ENCODE measurements at places on chromosomes 13 and 19.

- no peak for DNase-seq
These were observed 27.5 kb downstream of the VRK3 start for GRCh38 chr19:49997709-49998108.

DNA sequence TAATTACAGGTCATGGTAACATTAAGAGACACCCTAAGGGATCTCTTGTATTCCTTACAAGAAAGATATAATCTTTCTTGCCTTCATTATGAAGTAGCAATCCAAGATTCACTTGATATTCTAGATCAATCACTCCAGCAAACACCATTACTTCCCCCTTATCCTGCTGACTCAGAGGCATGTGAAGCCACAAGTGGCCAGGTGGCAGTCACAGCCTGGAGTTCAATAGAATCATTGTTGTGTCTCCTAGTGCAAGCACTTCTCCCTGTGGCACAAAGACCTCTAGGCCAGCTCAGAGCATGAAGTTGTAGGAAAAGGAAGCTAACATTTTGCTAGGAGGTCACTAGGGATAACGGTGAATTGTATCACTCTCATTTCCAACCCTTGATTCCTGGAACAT lies 864.3 kb upstream of the ATXN8OS start:
- no peak for DNase-seq

DNA sequence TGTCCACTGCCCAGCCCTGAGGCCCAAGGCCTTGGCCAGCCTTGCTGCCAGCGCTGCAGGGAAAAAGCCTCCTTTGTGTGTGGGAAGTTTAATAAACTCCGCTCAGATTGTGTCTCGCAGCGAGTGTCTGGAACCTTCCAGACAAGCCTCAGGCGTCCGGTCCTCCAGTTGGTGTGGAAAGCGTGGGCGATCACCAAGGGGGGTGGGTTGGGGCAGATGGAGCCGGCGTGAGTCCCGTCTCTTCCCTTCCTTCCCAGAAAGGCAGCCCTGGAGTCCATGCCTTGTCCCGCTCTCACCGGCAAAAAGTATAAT lies 4.6 kb downstream of the STK11 start:
- no peak for DNase-seq

GRCh38 chr13:113746671-113747070 lies 12.4 kb upstream of the TMEM255B start:
- DNase-seq = no peak

DNA sequence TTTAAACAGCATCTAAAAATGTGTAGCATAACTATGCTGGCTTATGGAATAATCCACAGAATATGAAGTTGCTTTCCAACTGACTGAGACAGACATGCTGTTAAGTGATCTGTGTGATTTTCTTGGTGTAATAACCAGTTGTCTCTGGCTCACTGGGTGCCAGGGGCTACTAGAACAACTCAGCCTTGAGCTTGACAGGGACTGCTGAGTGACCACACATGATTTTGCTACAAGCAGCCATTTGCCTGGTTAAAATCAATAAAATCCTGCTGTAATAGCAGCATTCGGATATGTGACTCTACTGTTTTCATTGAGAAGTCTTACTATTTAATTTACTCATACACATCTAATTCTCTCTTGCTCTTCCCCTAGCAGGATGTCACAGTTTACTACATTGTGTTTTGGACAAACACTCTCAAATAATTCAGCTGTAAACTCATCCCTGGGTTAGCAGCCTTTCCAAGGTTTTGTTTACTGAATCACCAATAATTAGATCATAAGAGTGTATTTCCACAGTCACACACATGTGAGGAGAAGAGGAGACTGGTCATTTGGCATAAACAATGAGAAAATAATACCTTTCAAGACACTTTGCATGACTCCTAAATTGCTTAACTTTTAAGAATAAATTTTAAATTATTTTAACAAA lies 426.2 kb downstream of the PCDH9 start:
- no peak for DNase-seq

Data from pulmonary artery endothelial cell (primary cell).